ENCODE measurements at places on chromosomes 12 and 14.

- no peak for DNase-seq
Observed at GRCh38 chr14:96502621-96503305, 581 bp downstream of the PAPOLA start.

- DNase-seq, result no peak
Observed at GRCh38 chr14:57136669-57137328, 131.9 kb downstream of the EXOC5 start.

GRCh38 chr12:7645395-7646177, 20.1 kb downstream of the APOBEC1 start:
- DNase-seq, result no peak

DNA sequence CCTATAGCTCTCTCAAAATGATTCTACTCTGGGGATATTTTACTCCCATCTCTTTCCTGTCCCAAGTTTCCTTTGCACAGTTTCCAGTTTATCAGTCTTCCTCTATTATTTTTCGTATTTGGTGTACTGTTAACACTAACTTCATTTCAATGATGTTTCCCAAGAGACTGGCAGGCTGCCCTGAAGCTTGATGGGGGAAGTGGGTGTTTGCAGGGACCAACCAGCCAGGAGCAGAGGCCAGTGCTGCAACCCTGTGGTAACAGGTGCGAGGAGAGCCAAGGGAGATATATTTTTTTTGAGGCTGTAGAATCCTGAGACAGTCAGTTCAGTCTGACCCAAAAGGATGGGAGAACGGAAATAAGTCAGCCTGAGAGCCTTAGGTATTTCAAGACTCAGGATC, 11.8 kb upstream of the CEBPE start:
- no peak for DNase-seq

GRCh38 chr14:64114166-64114565, 180.0 kb downstream of the ESR2 start:
- DNase-seq, result no peak

DNA sequence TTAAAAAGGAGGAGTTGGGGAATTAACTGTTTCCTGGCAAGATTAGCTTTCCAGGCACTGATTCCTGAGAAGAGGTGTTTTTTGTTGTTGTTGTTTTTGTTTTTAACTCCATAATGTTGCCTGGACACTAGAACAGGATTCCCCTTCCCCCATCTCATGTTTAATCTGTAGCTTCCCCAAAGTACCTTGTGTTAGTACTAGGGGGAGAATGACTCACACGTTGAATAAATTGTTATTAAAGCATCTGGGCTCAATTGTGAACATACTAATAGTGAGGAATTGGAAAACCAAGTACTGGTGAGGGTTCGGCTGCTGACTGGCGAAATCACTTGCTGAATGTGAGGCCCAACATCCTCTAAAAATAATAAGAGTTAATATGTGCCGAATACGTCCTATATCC, 1.3 kb upstream of the GNG2 start:
- no peak for DNase-seq

DNA sequence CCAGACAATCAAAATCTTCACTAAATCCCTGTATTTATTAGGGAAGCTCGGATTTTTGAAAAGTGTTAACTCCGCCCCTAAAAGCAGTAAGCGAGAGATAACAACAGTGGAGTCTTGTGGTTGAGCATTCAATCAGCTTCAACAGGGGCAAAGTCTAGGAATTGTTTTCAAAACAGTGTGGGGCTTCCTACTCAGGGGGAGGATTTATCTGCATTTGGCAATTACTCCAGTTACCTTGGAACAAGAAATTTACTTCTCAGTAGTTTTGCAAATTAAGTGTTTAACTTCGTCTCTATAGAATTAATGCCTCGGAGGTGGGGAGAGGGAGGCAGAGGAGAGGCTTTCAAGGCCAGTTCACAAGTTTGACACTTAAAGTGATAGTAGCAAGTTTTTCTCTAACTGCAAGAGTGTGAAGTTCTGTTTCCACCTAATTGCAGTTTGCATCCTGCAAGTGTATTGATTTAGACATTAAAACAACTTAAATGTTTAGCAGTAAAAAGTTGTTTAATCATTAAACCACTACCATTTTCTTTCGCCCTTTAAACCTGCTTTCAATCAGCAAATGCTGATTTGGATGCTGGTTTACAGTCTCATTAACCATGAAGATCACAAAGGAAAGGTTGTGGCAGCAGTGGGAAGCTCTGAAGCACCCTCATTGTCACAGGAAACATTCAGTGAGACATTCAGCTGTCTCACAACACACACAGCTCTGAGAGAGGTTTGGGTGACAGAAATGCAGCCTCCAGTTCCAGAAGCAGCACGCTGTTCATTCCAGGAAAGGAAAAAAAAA, 102.0 kb downstream of the HMGA2 start:
- no peak for DNase-seq

DNA sequence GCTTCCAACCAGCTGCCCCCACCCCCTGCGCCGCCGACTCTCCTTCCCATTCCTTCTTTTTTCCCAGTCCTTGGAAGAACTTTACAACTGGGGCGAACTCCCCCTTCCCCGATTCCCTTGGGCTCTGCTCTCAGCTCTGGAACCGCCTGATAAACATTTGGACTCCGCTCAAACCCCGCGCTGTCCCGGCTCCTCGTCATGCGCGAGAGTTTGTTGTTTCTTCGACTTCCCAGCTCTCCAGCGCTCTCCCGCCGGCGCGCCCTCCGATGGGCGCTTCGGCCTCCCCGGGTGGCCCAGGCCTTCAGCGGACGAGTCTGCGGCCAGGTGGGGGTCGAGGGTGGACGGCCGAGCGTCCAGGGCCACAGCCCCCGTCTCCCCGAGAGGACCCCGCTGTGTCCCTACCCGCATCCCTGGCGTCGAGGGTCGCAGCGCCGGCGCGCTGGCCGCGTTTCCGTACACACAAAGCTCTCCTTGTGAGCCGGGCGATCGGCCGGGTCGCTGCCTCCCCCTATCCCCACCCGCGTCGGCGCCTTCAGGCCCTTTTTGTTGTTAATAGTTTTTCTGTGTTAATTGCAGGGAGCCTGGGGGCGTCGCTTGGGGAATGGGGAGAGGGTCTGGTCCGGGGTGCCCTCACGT, 847 bp downstream of the MMP14 start:
- no peak for DNase-seq

DNA sequence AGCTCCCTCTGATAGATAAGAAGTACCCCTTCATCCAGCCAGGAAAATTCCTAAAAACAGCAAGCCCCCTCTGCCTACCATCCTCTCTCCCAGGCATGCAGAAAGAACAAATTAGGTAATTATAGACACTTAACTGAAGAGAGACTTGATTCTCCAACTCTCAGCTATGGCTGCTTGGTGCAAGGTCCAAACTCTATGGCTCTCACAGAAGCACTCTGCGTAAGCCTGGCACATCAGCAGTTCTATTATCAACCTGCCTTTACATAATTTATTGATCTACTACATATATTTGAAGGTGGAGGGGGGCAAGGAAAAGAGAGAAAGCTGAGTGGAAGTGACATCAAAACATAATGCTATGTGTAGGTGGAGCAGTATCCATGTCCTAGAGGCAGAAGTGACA, 1.1 kb upstream of the MYO1A start:
- no peak for DNase-seq

- DNase-seq, result peak; percentile 61
Observed at GRCh38 chr12:94621662-94622359, 28.5 kb downstream of the TMCC3 start.

DNA sequence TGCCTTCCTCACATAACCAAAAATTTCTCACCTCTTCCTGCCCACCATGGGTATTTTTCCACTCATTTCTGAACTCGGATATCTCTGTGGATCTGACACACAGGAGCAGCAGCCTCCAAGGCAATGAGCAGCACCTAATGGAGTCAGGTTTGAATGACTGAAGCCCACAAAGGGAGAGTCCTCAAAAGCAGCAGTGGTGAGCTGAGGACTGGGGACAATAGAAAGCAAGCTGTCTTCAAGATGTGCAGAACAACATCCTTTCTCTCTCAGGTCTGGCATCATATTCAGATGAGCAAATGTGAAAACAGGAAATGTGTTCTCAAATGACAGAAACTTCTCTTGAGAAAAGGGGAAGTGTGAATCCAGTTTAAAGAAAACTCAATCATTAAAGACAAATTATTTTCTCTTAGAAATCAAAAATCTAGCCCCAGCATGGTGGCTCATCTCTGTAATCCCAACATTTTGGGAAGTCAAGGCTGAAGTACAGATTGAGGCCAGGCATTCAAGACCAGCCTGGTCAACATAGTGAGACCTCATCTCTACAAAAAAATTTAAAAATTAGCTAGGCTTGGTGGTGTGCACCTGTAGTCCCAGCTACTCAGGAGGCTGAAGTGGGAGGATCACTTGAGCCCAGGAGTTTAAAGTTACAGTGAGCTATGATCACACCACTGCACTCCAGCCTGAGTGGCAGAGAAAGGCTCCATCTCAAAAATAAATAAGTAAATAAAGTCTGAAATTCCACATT, 54.2 kb downstream of the C12orf42 start:
- DNase-seq, result no peak

GRCh38 chr12:95303476-95303875, 85.9 kb downstream of the VEZT start:
- DNase-seq, result no peak

GRCh38 chr14:105337433-105337832, 22.9 kb downstream of the PACS2 start:
- no peak for DNase-seq

- DNase-seq, result no peak
Observed at GRCh38 chr12:4615667-4616066, 33.2 kb downstream of the AKAP3 start.

- peak; percentile 18 for DNase-seq
Observed at GRCh38 chr14:96042248-96042930, 3.2 kb downstream of the C14orf132 start.

DNA sequence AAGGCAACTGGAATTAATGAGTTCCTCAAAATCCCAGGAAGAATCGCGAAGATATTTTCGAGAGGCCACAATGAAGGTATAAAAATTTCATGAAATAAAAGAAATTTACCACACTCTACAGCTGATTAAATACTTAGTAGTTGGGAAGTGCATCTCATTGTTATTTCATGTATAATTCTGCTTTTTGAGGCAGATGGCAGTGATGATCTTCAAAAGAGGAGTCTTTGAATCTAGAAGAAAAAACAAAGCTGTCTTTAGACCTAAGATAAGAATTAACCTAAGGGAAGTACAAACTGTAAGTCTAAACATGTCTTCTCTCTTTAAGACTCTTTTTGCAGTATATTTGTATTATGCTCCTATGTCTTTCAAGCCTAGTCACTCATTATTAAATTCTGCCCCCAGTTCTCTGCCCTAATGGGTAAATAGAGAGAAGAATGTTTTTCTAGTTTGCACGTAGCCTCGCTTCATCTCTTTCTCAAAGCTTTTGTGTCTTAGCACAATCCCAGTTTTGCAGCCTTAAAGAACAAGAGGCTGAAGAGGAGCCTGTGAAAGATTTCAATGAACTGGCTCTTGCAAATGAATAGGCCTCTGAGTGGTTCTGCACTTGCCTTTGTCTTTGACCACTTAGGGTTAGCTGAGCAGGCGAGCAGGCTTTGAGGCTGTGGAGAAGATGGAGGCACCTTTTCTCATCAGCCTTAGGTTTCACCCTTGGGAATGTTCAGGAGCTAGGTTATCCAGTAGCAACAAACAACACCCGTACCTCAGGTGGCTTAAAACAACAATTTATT, 32.7 kb downstream of the CFAP54 start:
- DNase-seq, result no peak

- DNase-seq, result no peak
Observed at GRCh38 chr12:31589904-31590641, 863 bp downstream of the DENND5B start.

- no peak for DNase-seq
Observed at GRCh38 chr12:958588-959123, 9.2 kb upstream of the RAD52 start.

GRCh38 chr14:92160619-92161018, 38.9 kb downstream of the CPSF2 start:
- DNase-seq, result peak; percentile 54
